ENCODE measurements at places on chromosomes 2 and 18. TPM values are rescaled to one million over a fixed set of nuclear protein-coding genes. Genes with fewer than 3 reads are reported as not detected.

- DNase-seq = no peak
Observed at GRCh38 chr2:137287913-137288639, 522.7 kb downstream of the THSD7B start.

DNA sequence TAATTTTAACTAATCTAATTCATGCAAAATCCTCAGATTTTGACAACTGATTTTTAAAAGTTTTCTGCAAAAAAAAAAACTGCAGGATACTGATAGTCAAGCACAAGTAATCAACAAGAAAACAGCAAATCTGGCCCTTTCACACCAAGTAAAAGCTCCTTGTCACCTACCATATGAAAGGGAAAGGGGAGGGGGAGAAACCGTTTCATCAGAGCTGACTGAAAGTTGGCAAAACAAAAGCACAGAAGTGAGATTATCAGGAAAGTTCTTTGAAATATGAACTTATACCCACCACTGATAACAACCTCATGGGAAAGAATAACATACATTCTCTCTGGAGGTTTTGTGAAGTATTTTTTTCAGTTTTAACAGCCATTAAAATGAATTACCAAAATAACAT, 38.7 kb downstream of the ZNF521 start:
- no peak for DNase-seq

GRCh38 chr2:13021470-13021957, 304.8 kb downstream of the TRIB2 start:
- DNase-seq = no peak

GRCh38 chr2:128264881-128265607, 53.6 kb downstream of the HS6ST1 start:
- DNase-seq = no peak

Gene TUBB8B
- total RNA-seq = not detected

Gene CNRIP1
- 37.3 TPM for total RNA-seq

Gene GALNT5
- total RNA-seq = 0.20 TPM

Gene ECEL1
- total RNA-seq = 43.9 TPM

DNA sequence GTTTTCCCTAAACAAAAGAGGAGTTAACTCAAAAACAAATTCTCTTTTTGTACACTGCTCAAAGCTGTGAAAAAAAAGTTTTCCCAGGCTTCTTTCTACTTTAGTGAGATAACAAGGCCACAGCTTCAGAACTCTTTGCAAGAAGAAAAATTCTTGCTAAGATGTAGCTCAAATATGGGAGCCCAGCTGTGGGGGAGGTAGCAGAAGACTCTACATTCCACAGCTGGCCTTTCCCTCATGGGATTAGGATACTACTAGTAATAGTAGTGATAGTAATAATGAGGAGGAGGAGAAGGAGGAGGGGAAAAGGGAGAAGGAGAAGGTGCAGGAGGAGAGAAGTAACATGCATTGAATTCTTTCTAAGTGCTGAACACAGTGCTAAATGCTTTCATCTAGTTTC, 19.2 kb upstream of the CERS6 start:
- DNase-seq = no peak

GRCh38 chr18:51120809-51121596, 76.5 kb downstream of the MEX3C start:
- DNase-seq = no peak

GRCh38 chr2:157874348-157874747, 1.8 kb downstream of the ACVR1 start:
- DNase-seq = no peak

GRCh38 chr2:220569112-220569897, 941.9 kb downstream of the SLC4A3 start:
- no peak for DNase-seq

- DNase-seq = no peak
Observed at GRCh38 chr18:39805218-39805617, 2149.8 kb upstream of the PIK3C3 start.

DNA sequence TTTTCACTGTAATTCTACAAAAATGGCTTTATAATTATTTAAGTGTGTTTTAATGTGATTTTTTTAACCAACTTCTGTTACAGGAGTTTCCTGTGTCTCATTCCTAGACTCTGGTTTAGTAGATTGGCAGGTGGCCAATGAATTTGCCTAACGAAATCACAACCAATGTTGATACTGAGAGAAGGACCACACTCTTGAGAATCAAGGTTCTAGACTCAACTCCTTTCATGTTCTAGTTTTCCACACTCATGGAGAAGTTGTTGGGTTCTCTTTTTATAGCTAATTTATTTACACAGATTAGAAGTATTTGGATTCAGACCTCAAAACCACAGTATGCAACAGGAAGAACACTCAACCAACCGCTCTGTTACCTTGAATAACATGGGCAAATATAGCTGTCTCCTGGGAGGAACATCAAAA, 22.6 kb upstream of the USP34 start:
- no peak for DNase-seq

- no peak for DNase-seq
Observed at GRCh38 chr2:64737547-64737946, 83.8 kb upstream of the SERTAD2 start.

GRCh38 chr2:101140978-101141655, 10.1 kb downstream of the TBC1D8 start:
- DNase-seq = no peak

- DNase-seq = peak; percentile 86
Observed at GRCh38 chr18:61581578-61582201, 248.5 kb downstream of the CDH20 start.

DNA sequence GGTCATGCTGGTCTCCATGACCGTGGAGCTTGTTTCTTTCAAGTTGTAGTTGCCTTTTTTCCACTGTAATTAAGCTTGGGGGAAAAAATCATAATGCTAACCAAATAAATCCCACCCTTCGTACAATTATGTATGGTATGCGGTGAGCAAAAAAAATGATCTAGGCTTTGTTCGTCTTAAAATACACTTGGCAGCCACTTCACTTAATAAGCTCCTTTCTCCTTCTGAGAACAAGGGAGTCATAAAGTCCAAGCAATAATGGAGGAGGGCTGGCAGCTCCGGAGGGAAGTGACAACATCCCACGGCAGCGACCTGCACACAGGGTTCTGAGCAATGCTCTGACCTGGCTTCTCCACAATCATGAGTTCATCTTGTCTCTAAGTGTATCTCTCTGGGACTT, 91.2 kb upstream of the KLHL29 start:
- DNase-seq = no peak

DNA sequence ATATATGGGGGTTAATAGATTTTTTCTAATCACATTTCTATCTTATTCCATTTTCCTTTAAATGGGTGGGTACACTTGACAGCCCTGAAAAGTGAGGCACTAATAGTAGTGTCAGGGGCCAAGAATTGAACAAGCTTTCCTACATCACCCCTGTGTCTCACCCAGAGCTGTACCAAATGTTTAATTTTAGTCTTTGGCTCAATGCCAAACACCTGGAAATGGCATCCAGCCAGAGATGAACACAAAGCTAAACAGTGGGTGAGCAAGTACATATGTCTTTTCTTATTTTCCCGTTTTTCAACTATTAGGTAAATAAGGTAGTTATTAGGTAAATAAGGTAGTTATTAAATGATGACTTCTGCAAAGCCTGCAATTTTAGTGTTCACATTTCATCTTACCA, 276.3 kb upstream of the ERBB4 start:
- DNase-seq = no peak

DNA sequence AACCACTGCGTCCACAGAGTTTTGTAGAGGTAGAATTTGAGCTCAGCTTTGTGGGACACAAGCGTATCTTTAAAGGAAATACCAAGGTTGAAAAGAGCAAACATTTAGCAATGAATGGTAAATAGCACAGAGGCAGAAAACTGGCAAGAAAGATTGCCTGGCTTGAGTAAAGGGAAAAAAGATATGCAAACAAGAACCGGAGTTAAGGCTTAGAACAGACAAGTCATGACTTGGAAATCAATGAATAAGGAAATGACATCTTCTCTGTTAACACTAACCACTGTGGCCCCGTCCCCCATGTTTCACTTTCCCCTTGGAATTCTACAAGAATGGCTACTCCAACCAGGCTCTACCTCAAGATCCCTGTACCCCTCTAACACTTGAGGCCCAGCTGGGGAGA, 3.8 kb downstream of the STAM2 start:
- DNase-seq = no peak

Gene RAX
- not detected for total RNA-seq

DNA sequence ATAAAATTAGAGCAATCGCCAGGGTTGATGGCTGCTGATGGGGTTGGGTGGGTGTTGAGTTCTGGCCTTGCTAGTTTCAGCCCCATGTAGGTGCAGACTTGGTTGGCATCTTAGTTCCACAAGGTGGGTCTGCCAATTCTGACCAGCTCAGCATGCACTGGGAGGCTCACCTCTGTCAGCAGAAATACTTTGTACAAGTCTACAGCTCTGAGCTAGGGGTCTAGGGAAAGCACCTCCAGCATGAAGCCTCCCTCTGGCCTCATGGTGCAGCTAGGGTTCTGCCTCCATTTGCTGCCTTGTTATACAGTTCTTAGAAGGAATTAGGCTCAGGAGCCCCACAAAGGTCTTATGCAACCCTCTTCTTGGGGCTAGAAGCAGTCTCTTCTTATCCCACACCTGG, 278.9 kb upstream of the HDAC4 start:
- no peak for DNase-seq

Gene SLC16A14
- total RNA-seq = 14.2 TPM

GRCh38 chr2:235283246-235283645, 210.6 kb upstream of the AGAP1 start:
- no peak for DNase-seq

Gene C2orf66
- total RNA-seq = 0.23 TPM

DNA sequence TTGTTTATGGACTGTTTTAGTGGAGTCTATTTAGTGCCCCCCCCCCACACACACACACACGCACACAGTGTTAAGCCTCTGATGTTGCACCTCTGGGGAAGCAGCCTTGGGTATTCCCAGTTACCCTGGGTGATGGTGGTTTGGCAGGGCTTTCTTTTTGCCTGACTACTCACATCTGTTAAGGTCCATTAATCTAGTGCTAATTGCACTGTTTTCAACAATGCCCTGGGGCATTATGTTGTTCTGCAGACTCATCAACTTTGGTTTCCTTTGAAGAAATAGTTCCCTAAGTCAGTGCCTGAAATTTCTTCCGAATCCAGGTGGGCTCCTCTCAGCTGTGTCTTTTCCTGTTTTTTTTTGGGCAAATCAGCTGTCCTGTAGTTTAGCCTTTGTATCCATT, 34.7 kb downstream of the SPOPL start:
- DNase-seq = no peak

Gene REG3G
- total RNA-seq = not detected

- DNase-seq = no peak
Observed at GRCh38 chr2:240512666-240513535, 44.9 kb downstream of the ANKMY1 start.

GRCh38 chr18:8620845-8621244, 11.6 kb downstream of the RAB12 start:
- no peak for DNase-seq

Gene VRK2
- total RNA-seq = 21.4 TPM

DNA sequence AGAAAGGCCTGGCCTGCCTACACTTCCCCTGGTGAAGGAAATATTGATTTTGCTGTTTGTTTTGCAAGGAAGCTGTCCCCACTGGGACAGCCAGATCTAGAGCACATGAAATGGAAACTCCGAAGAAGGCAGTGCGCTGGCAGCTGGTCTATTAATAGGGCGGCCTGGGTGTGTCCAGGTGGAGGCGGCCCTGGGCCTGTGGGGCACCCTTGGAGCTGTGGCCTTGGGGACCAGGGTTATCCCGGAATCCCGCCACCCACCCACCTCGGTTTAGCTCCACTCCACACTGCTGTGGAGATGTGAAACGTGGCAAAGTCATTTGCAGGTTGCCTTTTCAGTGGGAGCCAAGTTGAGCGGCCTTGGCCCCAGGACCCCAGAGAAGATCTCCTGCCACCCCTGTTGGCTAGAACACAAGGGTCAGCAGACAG, 204.3 kb downstream of the KLHL29 start:
- DNase-seq = no peak

DNA sequence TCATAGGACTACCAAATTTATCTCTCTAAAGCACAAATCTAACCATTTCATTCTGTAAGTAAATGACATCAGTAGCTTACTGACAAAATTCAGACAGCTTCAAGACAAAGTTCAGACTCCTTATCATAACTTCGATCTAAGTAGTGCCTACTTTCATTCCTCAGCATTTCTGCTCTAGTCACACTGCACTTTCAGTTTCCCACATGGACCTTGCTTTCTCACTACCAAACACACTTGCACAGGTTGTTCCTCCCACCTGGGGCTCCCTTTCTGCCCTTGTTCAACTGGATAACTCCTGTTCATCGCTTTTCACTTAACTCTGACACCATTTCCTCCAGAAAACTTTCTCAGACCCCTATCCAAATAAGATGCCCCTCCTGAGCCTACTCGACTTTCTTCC, 22.1 kb upstream of the CCDC150 start:
- DNase-seq = no peak

GRCh38 chr2:99088017-99088416, 53.5 kb upstream of the C2orf15 start:
- no peak for DNase-seq

Gene KCNE4
- total RNA-seq = not detected

DNA sequence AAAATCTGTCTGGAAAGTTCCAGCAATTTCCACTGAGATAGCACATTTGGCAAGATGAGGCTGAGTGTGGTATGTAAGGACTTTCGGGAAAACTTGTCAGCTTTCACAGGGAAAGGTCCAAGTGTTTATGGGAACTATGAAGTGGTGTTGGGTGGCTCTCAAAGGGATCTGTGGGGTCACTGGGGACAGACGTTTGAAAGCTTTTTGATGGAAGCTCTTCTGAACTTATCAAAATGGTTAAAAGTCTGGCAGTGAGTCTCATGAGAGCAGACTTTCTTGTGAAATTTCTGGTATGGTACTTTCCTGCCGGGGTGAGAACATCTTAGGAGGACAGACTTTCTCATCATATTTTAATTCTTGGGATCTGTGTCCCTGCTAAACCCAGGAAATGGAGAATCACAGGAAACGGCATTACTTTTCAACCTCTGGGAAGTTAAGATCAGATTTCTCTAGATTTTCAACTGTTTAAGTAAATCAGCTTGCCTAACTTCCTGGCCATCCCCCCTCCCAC, 546.3 kb upstream of the ZEB2 start:
- no peak for DNase-seq
